ENCODE measurements at places on chromosomes 4 and X.

DNA sequence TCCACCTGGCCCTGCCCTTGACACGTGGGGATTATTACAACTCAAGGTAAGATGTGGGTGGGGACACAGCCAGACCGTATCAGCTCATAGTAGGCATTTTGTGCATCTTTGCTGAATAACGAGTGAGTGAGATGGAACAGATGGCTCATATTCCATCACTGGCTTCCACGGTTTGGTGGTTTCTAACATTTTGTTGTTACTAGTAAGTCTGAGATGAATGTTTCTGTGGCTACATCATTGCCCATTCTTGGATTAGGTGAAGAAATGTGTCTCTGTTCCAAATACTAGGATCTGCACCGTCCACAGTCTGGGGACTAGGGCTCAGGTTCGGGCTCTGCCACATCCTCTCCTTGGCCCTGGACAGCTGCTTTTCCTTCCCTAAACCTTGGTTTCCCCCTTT lies 3.6 kb downstream of the ABLIM2 start:
- DNase-seq, result no peak

GRCh38 chrX:18146954-18147353 lies 73.7 kb downstream of the BEND2 start:
- DNase-seq, result peak; percentile 5

DNA sequence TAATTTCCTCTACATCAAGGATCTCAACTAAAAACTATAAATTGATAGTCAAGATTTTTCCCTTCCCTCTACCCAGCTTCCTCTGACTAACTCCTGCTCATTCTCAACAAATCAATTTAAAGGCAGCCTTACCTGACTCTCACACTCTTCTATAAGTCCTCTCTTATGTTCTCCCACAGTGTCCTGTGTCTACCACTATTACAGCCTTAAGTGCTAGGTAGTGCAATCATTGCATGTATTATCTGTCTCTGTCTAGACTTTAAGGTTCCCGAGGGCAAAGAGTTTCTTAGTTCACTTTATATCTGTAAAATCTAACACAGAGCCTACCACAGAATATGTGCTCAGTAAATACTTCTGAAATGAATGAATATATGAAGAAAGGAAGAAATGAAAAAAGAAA lies 123.7 kb downstream of the BTC start:
- no peak for DNase-seq

DNA sequence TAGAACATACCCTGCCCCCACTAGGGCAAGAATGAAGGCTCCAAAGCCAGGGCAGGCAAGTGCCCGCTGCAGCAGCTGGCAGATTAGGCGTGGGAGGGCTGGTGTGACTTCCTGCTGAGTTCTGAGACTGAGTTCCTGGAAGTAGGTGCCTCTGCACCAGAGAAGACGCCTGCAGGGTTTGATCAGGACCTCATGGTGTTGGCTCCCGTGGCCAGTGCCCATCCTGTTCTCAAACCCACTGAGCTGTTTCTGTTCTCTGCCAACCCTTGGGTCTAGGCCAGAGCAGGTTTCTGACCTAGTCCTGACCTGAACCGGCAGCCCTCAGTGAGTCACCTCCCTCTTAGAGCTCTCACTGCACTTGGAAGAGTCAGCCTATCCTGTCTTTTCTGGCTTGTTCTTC lies 220.7 kb downstream of the HS6ST2 start:
- no peak for DNase-seq

DNA sequence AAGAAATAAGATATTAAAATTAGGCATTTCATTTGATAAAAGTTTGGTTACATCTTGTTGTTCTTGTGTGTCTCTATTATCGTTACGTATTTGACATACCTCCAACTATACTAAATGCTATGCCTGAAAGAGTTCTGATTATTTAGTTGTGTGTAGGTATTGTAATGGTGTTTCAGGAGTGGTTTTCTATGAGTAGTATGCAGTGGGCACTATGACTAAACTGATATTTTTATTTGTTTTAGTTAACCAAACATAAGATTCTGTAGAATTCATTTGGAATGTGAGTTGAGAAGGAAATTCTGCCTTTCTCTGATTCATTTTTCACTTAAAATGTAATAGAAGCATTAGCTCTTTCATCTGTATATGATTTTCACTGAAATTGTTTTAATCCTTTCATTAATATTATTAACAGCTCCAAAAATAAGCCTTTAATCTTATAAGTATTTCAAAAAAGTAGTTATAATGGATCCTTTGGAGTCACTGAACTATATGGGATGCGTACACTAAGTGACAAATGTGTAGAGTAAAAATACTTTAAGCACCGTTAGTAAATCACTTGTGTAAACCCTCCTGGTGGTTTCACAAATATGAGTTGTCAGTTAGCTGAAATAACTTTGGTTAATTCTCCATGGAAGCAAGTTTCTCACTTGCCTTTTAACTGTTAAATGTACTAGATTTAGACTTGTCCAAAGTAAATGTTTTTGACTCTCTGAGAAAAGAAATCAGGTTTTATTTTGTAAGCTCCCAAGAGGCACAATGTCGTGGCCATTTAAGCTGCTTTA lies 388.7 kb downstream of the ADGRL3 start:
- no peak for DNase-seq

DNA sequence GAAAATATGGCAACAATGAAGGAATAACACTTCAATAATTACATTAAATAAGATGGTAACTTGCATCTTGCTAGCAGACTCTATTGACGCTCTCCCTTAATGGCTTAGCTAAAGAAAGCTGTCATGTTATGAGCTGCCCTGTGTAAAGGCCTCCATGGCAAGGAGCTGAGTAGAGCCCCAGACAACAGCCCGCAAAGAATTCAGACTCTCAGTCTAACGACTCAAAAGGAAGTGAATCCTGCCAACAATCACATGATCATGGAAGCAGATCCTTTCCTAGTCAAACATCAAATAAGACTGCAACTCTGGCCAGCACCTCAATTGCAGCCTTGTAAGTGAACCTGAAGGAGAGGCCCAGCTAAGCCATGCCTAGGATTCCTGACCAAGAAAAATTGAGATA lies 157.6 kb downstream of the MAB21L2 start:
- no peak for DNase-seq

DNA sequence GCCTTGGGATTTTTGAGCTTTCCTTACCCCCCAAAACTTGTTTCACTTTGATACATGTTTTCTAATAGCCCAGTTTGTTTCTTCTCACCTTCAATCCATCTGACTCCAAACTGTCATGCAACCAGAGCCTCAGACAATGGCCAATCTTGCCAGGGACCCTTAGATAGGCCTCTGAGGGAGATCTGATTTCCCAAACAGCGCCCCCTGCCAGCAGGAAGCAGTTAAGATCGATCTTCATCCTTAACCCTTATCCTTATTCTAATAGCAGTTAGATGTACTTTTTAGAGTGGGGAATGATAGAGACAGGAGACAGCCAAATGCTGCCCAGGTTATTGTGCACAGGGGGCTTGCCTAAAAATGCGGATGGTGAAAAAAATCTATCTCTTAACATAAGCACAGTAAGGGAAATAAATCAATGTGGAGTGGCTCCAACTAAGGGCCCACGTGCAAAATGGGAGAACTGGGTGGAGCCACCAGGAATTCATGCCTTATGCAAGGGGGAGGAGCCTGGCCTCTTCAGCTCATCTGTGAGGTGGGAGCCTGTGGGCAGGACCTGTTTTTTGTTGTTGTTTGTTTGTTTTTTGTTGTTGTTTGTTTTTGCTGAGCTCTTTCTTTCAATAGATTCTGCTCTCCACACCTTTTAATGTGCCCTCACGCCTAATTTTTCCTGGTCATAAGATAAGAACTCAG lies 833.6 kb upstream of the AGA start:
- no peak for DNase-seq

GRCh38 chr4:142585411-142585810 lies 260.7 kb downstream of the INPP4B start:
- no peak for DNase-seq

DNA sequence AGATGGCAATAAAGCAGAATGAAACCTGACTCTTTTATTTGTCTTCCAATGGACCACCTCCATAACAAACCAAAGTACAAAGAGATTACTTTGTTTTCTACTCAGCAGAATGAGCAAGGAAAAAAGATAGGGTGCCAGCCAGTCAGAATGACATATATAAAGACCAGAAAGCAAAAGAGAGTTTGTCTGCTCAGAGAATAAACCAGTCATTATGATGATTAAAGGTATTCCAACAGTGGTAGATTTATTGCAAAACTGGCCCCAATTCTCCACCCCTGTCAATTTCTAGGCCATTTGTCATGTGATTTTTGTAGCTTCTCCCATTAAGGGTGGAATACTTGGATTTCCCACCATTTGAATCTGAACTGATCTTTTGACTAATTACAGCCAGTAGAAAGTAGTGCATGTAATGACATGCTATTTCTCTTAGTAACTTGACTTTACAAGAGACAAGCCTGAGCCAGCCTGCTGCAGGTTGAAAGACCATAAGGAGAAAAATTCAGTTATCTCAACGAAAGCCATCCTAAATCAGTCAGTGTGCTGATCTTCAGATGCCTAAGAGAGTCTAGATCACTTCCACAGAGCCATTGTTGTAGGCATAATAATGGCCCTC lies 203.1 kb downstream of the EPHA5 start:
- DNase-seq, result no peak

- DNase-seq, result peak; percentile 23
Measured at GRCh38 chr4:53804719-53805118, 213.4 kb upstream of the LNX1 start.

- DNase-seq, result no peak
Measured at GRCh38 chr4:47747211-47747610, 90.7 kb downstream of the CORIN start.

DNA sequence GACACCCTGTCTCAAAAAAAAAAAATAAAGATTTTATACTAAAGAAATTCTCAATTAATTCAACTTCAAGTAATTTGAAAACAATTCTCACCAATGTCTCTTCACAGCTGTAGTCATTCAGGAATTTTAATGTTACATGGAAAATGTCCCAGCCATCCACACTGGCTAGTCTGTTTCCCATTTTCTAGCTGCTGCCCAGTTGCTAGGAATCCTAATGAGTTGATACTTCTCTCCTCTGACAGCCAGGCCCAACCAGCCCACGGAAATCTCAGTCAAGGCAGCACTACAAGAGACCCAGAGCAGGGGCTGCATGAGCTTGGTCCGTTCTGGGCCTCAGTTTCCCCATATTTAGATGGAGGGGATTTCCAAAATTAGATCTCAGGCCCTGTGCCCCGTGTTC lies 59.1 kb downstream of the CASP3 start:
- DNase-seq, result no peak

GRCh38 chr4:23401572-23401971 lies 488.3 kb downstream of the PPARGC1A start:
- DNase-seq, result no peak

DNA sequence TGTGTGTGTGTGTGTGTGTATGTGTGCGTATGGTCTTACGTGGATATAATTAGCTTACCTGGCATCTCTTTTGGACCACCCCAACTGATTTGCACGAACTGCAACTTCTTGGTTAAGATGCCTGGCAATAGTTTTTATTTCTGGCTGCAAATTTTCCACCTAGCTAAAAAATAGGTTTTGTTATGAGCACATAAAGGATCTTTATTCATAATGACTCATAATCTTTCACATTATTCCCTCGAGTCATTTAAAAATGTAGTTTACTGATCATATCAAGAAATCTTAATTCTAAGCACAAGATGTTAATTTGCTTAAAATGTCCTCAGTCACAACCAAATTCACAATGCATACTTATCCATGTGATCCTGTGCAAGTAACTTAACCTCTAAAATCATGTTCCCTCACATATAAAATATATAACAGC lies 1.5 kb downstream of the COX18 start:
- DNase-seq, result peak; percentile 6

GRCh38 chr4:47646372-47646771 lies 161.3 kb downstream of the ATP10D start:
- DNase-seq, result no peak
